ENCODE measurements at places on chromosomes 13 and 19.

GRCh38 chr19:6098574-6098973, 11.7 kb downstream of the RFX2 start:
- no peak for DNase-seq

GRCh38 chr19:29923653-29924052, 18.4 kb upstream of the URI1 start:
- no peak for DNase-seq

DNA sequence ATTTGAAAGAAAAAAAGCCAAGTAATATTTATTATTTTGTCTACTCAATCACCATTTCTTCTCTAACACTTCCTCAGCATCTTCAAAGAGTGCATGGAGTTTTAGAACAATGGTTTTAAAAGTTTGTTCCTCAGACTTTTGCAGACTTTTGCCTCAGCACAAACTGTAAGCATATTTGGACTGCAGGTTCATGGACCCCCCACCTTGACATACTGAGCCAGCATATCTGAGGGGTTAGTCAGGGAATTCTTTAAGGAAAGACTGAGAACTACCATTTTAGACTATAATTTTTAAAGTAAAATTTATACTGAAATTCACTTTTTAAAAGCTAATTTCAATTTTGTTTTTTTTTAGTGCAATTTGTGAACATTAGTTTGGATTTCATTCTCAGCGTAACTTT, 1676.8 kb upstream of the PCDH20 start:
- DNase-seq, result no peak

DNA sequence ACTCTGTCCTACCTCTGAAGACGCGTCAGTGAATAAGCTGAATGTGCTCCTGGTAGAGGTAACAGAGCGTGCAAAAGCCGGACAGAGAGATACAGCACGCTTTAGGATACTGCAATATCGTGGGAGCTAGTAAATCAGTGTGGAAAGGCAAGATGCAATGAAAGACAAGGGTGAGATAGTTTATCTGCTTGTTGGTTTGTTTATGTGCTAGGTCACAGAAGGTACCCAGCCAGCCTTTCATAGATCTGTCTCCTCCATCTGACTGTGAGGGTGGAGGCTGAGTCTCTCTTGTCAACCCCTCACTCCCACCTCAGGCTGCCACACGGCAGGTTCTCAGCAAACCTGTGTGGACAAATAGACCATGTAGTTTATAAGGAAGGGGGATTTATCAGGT, 904 bp upstream of the GIPC1 start:
- no peak for DNase-seq

- DNase-seq, result no peak
Observed at GRCh38 chr13:49454388-49455006, 10.4 kb downstream of the SETDB2 start.

GRCh38 chr13:72698164-72698563, 29.3 kb downstream of the MZT1 start:
- DNase-seq, result no peak

- DNase-seq, result no peak
Observed at GRCh38 chr13:22964245-22964966, 216.4 kb upstream of the SGCG start.

DNA sequence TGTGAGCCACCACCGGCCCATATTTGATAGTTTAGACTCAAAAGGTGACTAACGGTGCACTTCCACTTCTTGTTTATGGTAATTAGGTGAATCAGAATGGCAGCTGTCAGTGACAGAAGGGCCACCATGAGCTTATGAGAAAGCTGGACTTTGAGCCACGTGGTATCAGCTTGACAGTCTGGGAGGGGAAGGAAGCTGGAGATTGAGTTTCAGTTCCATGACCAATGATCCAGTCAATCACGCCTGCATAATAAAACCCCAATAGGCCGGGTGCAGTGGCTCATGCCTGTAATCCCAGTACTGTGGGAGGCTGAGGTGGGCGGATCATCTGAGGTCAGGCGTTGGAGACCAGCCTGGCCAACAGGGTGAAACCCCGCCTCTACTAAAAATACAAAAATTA, 8.2 kb downstream of the EID2B start:
- no peak for DNase-seq

DNA sequence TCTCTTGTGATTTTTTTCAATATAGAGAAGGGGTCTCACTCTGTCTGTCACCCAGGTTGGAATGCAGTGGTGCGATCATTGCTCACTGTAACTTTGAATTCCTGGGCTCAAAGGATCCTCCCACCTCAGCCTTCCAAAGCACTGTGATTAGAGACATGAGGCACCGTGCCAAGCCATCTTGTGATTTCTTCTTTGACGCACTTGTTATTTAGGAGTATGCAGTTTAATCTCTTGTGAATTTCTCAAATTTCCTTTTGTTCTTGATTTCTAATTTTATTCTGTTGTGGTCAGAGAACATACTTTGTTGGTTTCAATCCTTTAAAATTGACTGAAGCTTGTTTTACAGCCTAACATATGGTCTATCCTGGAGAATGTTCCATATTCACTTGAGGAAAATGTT, 14.5 kb downstream of the IPO5 start:
- no peak for DNase-seq

DNA sequence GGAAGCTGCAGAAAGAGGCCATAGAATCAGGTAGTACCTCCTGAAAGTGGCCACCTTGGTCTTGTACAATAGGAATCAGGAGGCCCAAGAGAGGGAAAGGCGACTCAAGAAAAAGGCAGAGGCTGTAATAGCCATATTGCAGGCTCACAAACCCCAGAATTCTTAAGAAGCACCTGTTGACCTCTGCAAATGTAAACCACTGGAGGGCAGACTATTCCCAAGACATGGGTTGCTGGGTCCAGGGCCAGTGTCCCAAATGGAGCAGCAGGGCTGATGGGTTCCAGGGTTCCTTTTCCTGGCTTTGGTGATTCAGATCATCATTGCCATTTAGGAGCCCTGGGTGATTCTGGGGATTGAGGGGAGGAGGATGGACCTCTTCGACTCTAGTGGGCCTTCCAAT, 167.6 kb downstream of the B3GLCT start:
- no peak for DNase-seq

- DNase-seq, result no peak
Observed at GRCh38 chr13:111900390-111901131, 166.4 kb upstream of the SOX1 start.

GRCh38 chr13:28099396-28100149, 803 bp downstream of the FLT3 start:
- no peak for DNase-seq

DNA sequence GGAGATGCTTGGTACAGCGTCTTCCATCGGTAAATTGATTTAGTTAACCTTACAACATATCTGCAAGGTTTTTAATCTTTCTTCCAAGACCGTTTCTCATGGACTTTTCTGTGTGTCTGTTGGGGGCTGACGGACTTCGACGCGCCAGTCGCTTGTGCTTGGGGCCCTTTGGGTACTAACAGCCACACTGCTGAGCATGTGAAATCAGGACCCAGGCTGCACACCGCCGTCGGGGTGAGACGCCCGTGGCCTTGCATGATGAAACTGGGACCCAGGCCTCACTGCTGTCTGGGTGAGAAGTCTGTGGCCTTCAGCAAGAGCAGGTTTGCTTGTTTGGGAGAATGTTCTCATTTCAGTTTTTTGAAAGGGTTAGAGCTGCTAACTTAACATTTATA, 9.8 kb downstream of the ATP4B start:
- DNase-seq, result no peak

- DNase-seq, result no peak
Observed at GRCh38 chr13:90454002-90454636, 893.4 kb upstream of the MIR17HG start.

DNA sequence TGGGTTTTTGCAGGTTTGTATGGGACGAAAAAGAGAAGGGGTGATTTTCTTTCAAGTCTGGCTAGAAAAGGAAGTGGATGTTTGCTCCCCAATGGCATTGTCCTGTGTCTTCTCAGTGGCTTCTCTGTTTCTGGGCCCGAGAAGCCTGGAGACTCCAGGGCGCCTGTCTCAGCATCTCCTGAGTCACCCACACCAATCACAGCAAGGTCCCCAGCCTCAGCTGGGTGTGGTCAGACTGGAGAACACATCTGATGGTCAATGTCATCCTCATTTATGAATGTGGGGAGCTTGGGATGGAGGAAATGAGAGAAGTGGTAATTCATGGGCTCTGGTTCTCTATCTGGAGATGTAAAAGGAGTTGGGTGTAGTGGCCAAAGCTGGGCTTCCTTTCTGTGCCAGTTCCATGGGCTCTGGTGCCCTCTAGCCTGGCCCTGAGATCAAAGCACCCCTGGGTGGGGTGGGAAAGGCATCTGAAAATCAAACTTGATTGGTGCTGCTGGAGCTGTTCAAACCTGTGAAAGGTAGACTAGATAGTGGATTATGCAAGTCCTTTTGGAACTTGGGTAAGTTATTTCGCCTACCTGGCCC, 13.4 kb downstream of the RASL11A start:
- DNase-seq, result no peak

Data from activated T-cell treated with anti-CD3 and anti-CD28 coated beads for 24 hours (primary cell).